ENCODE measurements at places on chromosomes 12 and 14.

DNA sequence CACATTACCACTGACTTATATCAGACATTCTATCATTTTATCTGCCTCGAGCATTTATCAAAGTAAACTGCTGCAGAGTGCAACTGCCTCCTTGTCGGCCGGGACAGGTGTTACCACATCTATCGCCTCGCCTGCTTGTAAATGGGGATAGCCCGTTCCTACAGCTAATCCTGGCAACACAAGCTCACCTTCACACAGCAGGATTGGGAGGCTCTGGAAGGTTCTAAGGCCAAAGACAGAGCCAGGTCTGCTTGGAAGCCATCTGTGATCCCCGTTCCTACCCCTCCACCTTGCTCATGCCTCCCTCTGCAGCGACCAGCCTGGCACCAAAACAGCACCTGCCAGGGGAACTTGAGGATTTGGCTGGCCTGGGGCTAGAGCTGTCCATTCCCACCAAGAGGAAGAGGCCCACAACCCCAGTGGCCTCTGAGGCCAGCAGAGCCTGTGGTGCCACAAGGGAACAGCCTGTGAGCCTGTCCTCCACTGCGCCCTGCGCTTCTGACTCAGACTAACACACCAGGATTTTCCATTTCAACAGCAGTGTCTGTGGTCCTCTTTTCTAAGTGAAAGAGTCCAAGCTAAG is 114.8 kb upstream of the DIO3 start:
- DNase-seq = no peak

- DNase-seq = no peak
Observed at GRCh38 chr12:121613462-121613861, 12.9 kb upstream of the ORAI1 start.

DNA sequence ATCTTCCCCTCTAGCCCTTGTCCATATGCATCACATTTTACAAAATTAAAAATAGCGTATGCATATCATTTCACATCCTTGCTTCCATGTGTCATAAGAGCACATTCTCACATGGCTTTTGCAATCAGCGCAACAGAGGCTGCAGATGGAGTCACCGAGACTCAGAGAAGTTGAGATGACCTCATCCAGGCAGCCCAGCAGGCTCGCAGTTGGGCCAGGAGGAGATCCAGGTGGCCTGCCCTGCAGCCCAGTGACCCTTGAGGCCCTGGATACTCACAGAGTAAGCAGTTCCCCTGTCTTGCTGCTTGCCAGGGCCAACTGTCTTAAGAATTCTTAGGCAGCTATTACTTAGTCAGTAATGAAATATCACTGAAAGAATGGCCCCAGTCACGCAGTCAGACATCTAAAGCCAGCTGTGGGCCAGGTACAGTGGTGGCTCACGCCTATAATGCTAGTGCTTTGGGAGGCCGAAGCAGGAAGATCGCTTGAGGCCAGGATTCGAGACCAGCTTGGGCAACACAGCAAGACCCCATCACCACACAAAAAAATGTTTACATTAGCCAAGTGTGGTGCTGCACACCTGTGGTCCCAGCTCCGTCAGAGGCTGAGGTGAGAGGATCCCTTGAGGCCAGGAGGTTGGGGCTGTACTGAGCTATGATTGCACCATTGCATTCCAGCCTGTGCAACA is 9.1 kb downstream of the CAMKK2 start:
- DNase-seq = no peak

- DNase-seq = no peak
Observed at GRCh38 chr14:54738009-54738408, 164.6 kb downstream of the GCH1 start.

GRCh38 chr14:93056840-93057585 is 58.7 kb downstream of the ITPK1 start:
- DNase-seq = no peak

GRCh38 chr14:93286212-93286890 is 46.5 kb downstream of the BTBD7 start:
- DNase-seq = no peak

DNA sequence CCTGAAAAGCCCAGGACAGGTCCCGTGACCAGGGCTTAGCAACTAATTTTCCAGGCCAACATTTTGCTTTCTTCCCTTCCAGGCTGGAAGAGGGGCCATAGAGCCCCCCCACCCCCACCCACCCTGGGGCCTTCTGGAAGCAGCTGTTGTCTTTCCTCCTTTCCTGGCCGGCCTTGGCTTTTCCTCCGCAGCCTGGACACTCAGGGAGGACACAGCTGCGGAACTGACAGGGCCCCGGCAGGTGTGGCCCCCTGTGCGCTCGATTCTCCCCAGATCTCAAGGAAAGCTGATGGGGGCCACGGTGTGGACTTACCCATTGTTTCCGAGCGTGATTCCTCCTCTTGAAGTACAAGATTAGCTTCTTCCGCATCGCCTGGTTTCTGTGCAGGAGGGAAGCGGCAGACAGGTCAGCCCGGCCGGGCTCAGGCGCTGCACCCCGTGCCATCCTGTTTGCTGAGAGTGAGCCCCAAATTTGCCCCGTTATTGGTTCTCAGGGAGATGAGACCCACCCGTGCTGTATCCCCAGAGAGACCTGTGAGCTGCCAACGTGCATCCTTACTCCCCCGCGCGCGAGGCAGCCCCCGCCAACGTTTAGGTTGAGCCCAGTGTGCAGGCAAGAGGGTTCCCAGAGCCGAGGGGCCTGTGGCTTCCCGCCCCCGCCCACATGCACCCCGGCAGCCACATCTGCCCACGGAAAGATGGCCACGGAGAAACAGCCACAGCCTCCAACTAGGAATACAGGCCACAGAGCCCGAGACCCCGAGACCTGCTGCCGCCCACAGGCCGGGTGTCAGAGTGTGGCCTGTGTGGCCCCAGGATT is 129.6 kb downstream of the NCOR2 start:
- DNase-seq = no peak

- no peak for DNase-seq
Observed at GRCh38 chr14:92601757-92602417, 88.3 kb downstream of the RIN3 start.

DNA sequence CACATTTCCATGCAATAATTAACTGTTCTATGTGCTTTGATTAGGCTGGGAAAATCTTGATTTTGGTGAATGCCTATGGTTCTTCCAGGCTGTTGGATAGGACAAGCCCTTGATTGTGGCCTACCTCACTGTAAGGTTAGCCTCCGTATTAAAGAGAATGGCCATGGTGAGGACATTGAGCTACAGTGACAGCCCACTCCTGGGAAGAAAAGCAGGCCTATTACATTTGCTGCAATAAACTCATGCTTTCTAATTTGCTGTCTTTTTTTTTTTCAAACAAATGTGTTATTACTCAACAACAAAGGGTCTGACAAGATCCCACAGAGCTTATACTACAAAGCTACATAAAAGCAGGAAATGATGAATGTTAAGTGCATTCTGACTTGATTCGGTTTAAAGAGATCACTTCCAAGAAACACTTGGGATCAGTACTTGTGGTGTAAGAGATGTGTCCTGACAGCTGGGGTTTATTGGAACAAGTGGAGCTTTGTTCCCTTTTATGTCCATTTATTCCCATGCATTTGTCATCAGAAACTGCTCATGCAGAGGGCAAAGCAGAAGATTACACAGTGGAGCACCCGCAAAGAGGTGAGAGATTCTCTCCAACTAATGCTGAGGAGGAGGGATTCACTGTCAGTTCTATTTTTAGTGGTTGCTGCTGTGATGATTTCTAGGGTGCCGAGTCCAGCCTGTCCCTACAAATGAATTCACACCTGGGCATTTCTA is 29.1 kb upstream of the KCNK10 start:
- DNase-seq = no peak

- DNase-seq = no peak
Observed at GRCh38 chr12:113735131-113735530, 231.0 kb downstream of the RBM19 start.

- DNase-seq = no peak
Observed at GRCh38 chr12:104953323-104953722, 4.8 kb downstream of the SLC41A2 start.

GRCh38 chr14:92903359-92903758 is 19.6 kb upstream of the CHGA start:
- DNase-seq = no peak

DNA sequence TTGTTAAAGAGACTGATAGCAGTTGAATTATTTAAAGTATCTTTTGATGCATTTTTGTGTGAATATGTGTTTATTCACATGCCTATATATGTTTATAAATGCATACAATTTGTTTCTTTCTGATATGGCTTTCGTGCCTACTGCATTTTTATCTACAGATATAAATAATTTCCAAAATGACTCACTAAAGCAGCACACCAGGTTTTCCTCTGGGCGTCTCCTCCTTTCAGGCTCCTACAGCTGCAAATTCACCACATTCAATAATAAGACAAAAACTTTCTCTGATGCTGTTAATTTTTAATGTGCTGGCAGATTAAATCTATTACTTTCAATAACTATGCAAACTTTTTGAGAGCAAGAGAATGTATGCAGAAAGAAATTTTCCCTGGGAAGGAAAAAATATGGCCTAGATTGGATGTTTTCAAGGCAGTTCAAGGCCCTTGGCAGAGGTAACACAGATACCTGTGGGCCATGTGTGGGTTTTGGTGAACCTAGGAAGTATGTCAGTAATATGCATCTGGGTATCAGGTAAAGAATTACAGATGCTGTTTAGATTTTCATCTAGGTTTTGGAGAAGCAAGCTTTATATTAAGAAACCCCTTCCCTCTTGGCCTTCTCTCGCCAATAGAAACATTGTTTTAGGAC is 381.8 kb downstream of the EGLN3 start:
- no peak for DNase-seq

- no peak for DNase-seq
Observed at GRCh38 chr14:67503331-67503730, 14.8 kb upstream of the TMEM229B start.

- DNase-seq = peak; percentile 36
Observed at GRCh38 chr14:67240168-67240932, 885 bp upstream of the PALS1 start.

- no peak for DNase-seq
Observed at GRCh38 chr14:101364503-101365328, 196.6 kb upstream of the DIO3 start.

- DNase-seq = no peak
Observed at GRCh38 chr12:130454296-130454695, 116.6 kb downstream of the PIWIL1 start.

DNA sequence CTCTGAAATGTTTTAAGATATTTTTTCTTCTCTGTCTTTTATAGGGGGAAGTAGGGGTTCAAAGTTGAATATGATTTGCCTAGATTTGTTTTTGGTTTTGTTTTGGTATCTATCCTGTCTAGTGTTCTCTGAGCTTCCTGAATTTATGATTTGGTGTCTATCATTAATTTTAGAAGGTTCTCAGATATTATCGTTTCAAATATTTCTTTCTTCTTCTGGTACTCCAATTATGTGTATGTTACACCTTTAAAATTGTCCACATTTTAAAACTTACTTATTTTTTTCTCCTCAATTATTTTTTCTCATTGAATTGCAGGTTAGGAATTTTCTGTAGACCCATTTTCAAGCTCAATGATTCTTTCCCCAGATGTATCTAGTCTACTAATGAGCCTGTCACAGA is 13.8 kb upstream of the DCN start:
- no peak for DNase-seq

- peak; percentile 33 for DNase-seq
Observed at GRCh38 chr12:120265473-120266179, at the start of gene PXN. PXN (minus strand) TSS chr12:120265730; CDS start chr12:120265629, 101 bp downstream.

GRCh38 chr14:54564071-54564867 is 2.7 kb upstream of the SAMD4A start:
- peak; percentile 56 for DNase-seq

- DNase-seq = peak; percentile 84
Observed at GRCh38 chr14:30214461-30215090, 286.9 kb upstream of the PRKD1 start.

DNA sequence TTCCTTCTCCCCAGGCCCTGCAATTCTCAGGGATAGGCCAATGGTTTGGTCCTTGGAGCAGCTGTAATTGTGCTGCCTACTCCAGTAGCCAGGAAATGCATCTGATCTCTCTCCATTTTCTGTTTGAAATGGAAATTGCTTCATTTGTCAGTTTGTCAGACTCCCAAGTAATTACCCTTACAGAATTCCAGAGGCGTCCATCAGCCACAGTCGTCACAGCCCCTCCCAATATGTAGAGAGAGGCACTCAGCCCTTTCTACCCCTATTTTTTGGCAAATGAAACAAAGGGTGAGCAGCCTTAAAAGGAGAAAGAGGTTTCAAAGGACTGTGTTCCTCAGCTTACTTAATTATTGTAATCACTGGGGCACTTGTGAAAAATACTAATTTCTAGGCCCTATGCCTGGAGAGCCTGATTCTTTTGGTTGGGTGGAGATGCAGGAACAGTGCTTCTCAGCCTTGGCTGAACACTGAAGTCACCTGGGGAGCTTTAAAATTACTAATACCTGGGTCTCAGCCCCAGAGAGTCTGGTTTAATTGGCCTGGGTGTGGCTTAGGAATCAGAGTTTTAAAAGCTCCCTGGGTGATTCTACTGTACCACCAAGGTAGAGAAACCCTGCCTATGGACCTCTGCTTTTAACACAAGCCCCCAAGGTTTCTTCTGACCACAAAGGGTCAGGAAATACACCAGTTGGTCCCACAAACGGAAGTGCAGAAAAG is 190.0 kb downstream of the EMP1 start:
- no peak for DNase-seq

GRCh38 chr14:60933920-60934655 is 46.8 kb downstream of the TRMT5 start:
- no peak for DNase-seq

GRCh38 chr14:95407354-95407753 is 87.6 kb upstream of the CLMN start:
- no peak for DNase-seq

DNA sequence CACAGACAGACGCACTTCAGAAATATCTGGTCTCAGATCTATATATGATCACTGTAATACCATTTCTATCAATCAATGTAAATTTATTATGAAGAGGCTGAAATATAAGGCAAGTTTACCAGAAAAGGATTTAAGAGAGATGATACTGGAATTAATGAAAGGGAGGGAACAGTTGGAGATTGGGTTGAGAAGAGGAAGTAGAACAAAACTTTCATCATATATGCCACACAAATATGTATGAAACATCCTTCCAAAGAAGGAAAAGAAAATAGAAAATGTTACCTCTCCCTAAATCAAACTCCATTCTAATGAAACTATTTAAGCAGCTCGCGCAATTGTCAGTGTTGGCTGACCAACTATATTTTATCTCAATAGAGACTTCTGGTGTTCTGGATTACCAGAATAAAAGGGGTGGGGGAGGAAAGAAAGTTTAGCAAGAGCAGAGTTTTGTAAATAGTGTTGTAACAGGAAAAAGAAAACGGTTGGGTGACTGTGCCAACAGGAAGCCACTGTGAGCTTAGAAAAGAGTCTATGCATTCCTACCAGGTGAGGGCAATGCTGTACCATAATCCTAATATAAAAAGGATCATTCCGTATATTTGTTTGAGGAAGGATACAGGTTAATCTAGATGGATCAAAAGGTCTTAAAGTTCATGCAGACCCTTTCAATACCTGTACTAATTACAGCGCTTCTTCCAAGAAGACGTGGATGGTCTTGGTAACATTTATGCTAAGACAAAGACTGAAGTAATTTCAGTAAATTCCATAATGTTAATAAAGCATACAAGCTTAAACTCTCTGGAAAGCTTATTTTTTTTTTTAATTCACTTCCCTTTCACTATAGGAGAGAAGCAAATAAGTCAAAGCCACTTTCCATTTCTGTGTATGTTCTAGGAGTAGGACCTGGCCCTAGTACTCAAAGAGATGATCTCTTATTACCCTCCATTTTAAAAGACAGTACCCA is 14.5 kb upstream of the LLPH start:
- peak; percentile 9 for DNase-seq

GRCh38 chr12:115075552-115076170 is 391.7 kb upstream of the TBX3 start:
- DNase-seq = no peak

GRCh38 chr12:32549675-32550079 is 129.4 kb upstream of the DNM1L start:
- no peak for DNase-seq

GRCh38 chr12:58934528-58934927 is 14.2 kb upstream of the LRIG3 start:
- DNase-seq = no peak
